ENCODE measurements at places on chromosomes 6 and 20.
A peak's percentile ranks its signal among the peaks of the same experiment; 100 is the strongest.

DNA sequence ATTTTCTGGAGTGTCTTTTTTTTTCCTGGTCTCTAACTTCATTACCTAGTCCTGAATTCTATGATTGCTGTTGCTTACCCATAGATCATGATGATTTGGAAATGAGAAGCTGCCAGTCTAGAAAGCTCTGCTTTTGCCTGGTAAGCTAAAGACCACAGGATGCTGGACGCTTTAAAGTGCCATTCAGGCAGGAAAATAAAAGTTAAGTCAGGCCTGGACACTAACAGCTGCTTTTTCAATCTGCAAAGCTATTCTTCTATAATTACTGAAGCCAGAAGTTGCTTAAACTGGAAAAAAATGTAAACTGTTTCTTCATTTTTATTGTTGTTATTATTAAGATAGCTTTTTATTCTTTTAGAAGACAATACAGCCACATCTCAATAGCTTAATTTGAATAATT lies 129.8 kb upstream of the SPACA1 start:
- DNase-seq, result no peak

- DNase-seq, result peak; percentile 90
Measured at GRCh38 chr20:8218861-8219260, 86.8 kb downstream of the PLCB1 start.

DNA sequence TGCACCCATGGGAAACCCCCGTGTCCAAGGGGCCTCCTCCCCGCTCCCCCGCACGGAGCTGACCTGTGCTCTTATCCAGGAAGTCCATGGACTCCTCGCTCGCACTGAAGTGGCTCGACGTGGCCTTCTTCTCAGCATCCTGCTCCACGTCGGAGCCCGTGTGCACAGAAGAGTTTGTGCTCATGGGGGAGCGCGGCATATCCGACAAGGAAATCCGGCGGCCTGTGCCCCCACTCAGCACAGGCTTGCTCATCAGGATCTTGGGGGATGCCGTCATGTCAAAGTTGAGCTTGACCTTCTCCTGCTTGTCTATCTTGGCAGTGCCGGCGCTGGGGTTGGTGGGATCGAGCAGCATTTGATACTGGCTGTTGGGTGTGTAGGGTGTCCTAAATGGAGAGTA lies 80.2 kb downstream of the ZMYND8 start:
- no peak for DNase-seq

GRCh38 chr6:35161776-35162607 lies 20.9 kb upstream of the TCP11 start:
- DNase-seq, result no peak

DNA sequence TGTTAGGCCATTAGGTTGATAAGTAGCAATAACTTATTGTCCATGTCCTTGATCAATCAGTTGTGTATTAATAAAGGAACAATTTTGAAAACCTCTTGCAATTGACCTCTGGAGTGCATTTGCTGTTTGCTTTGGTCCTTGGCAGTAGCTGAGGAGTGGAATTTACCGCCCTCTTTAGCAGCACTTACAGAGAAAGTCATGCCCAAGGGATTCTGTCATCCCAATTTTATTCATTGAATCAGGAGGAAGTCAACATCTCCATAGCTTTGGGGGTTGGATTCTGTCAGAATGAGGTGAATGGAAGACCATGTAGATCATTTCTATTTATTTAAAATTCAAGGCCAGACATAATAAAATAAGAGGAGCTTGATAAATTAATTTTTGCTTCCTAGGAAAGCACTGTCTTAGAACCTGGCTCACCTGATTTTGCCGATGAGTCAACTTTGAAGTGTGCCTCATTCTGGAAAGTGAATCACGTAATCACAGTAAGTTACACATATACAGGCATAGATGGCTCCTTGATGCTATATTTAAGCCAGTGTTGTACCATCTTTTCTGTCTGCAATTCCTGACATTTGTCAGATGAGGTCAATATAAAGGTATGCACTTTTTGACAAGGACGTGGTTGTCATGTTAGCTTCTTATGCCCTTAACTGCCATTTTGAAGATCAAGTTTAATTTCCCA lies 128.7 kb upstream of the MLIP start:
- DNase-seq, result peak; percentile 53

DNA sequence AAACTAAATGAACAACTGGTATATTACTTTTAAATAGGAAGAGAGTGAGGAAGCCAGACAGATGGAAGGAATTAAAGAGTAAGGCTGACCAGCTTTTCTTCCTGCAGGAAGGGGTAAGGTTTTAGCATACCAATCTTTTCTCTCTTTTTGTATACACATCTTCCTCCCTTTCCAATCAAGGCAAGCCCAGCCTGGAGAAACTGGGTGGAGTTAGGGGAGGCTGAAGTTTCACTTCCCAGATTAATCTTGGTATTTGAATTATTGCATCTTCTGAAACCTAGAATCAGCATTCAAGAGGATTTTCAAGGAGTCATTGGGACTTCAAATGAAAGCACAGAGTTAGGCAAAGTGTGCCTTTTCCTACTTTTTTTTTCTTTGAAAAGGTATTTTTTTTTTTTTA lies 33.1 kb downstream of the TMEM14A start:
- no peak for DNase-seq

DNA sequence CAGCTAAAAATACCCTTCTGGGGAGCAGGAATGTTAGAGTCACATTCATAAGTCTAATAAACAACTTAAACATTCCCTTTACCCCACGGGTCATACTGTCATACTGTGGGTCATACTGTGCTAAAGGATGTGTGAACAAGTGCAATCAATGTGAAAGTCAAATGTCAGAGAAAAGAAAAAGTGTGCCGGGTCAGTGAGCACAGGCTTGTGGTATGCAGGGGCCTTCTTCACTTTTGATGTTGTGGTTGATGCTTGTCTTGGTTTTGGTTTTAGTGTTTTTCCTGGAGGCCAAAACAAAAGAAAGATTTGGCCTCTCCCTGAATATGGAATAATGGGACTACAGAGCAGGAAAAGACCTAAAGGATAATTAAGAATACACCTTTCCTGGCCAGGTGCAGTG lies 267.9 kb upstream of the PLN start:
- peak; percentile 13 for DNase-seq

DNA sequence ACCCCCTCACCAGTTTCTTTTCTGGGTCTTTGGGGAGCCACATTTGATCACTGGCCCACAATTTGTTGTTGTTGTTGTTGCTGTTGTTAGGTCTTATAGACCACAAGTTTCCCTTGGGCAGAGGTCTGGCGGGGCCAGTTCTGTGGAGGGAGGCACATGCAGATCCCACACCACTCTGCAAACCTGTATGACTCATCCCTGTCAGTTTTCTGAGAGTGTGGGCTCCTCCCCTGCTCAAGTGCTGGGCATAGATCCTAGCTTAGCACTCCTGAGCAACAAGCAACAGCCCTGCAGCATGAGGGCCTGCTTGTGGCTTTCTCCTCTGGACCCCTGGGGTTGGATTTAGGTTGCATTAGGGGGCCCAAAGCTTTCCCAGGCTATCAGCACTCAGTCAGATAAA lies 411.1 kb upstream of the HTR1E start:
- no peak for DNase-seq

DNA sequence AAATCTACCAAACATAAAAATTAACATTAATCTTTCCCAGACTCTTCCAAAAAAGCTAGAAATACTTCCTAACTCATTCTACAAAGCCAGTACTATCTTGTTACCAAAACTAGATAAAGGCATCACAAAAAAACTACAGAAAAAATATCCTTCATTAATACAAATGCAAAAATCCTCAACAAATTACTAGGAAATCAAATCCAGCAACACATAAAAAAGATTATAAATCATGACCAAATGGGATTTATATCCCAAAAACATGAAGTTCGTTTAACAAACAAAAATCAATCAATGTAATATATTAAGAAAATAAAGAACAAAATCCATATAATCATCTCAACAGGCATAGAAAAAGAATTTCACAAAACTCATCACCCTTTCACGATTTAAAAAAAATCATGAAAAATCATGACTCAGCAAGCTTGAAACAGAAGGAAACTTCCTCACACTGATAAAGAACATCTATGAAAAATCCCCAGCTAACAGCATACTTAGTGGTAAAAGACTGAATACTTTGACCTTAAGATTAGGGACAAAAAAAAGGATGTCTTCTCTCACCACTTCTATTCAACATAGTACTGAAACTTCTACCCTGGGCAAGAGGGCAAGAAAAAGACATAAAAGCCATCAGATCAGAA lies 43.2 kb downstream of the RANBP9 start:
- no peak for DNase-seq

DNA sequence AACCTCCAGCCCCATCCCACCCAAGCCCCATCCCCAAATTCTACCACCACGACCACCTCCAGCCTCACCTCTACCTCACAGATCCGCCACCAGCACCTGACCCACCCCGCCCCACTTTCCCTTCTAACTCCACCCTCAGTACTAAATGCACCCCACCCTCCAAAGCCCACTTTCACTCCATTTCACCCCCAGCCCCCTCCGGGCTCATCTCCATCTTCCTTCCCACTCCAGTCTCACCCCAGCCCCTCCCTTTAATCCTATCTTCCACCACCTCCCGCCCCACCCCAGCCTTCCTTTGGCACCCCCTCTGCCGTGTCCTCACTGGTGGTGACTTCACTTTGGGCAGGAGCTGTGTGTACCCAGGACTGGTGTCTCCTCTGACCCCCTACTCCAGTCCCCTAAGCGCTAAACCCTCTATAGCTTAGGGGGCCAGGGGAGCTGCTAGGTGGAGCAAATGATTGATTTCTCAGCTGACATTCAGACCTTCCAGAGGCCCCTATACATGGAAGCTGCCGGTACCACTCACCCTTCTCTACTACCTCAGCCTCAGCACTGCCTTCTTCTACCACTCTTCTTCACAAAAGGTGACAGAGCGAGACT lies 2.8 kb upstream of the NSFL1C start:
- no peak for DNase-seq

- DNase-seq, result peak; percentile 20
Measured at GRCh38 chr20:2353231-2353630, 27.5 kb upstream of the TGM6 start.

- no peak for DNase-seq
Measured at GRCh38 chr6:15500901-15501825, 161.7 kb downstream of the DTNBP1 start.

- no peak for DNase-seq
Measured at GRCh38 chr6:87027021-87027420, 67.9 kb downstream of the CGA start.

DNA sequence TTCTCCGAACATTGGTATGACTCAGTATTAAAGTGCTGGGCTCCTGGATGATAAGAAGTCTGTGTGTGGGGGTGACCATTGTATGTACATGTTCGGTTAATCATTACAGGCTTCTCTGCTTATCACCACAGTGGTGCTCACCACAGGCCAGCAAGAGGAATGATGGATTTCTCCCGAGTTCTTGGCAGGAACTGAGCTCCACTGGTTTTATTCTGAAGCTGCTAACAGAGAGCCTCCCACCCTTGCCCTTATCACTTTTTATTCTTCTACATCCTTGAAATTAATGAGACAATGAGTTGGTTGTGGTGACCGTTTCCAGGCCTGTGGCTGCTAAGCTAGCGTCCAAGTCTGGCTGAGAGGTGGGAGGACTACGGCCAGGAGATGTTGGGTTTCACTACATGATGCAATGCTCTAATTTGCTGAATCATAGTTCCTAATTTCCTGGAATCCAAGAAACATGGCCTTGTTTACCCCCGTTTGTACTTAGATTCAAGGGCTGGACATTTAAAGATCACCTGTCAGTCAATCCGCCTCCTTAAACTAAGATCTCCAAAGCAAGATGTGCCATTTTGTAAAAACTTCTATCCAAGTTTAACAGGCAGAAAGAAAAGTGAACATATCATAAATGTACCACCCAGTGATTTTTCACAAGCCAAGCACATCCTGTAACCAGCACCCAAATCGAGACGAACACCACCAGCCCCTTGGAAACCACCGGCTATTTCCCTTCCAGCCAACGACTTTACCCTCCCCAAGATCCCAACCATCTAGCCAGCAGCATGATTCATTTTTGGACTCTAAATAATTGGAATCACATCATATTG lies 172.5 kb downstream of the FOXA2 start:
- DNase-seq, result no peak

GRCh38 chr20:59598625-59599310 lies 5.6 kb upstream of the PHACTR3 start:
- DNase-seq, result peak; percentile 38

GRCh38 chr20:4275581-4276088 lies 260.3 kb upstream of the RNF24 start:
- DNase-seq, result no peak

DNA sequence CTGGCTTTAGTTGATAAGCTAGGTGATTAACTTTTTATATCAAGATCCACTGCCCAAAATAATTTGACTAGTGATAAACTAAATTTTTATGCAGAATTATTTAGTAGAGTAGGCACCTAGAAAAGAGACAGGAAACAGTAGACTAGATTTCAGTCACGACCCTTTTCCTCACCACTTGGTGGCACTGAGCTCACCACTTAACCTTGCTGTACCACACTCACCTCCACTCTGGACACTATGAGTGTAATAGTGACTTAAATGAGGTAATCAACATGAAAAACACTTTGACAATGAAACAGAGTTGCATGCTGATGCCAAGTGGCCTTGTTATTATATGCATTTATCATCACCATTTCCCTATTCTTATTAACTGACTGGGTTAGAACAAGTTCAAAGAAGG lies 730.4 kb downstream of the KIF16B start:
- no peak for DNase-seq

GRCh38 chr6:37575221-37575620 lies 75.5 kb upstream of the CCDC167 start:
- DNase-seq, result no peak

DNA sequence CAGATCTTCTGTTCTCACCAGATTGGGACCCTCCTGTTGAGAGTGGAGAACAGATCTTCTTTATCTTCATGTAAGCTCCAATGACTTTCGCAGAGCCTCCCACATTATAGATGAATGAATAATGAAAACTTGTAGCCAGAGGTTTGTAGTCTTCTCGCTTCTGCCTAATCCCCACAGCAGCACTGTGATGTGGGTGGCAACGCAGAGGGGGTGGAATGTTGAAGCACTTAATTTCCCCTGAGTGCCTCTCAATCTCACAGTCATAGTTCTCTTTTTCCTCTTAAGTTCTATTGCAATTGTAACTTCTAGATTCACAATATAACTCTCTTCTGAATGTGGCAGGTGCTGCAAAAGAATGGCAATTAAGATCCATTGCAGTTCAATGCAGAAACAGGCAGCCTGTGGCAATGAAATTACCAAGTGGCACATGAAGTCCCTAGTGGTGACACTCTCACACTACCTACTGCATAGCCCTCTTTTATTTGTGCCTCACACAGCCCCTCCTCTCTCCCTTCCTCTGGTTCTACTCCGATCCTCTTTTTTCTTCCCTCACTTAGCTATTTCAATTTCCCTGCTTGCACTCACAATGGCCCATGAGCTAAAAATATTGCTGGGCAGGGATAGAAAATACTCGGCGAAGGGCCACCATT lies 281.9 kb downstream of the UBE3D start:
- no peak for DNase-seq

DNA sequence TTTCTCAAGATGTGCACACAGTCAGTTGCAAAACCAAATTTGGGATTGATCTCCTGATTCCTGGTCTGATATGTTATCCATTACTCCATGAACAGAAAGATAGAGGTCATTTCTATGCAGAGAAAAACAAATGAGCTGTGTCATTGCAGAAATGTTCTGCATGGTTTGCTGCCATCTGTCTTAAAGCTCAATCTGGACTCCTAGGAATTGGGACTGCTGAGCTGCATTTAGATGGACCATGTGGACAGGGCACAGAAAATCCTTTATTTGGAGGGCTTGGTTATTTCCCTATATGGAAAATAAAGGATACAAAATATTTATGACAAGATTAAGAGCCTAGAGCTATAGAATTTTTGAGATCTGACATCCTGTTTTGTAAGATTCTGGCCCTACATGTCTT lies 91.3 kb downstream of the ADGRB3 start:
- DNase-seq, result no peak

Measured in EH (cell line).